Ovary (tissue), 10 donors: ENCODE measurements at places on chromosomes 4 and X. TPM values are rescaled to one million over a fixed set of nuclear protein-coding genes. Genes with fewer than 3 reads are reported as not detected.

- no peak overlapping the region for H3K27ac ChIP-seq
- no peak overlapping the region for H3K4me3 ChIP-seq
- no peak for DNase-seq
- H3K27me3 ChIP-seq, result no peaks in the 10 kb centered on the region
These were observed 229.9 kb upstream of the TTC29 start for GRCh38 chr4:147175460-147176025.

DNA sequence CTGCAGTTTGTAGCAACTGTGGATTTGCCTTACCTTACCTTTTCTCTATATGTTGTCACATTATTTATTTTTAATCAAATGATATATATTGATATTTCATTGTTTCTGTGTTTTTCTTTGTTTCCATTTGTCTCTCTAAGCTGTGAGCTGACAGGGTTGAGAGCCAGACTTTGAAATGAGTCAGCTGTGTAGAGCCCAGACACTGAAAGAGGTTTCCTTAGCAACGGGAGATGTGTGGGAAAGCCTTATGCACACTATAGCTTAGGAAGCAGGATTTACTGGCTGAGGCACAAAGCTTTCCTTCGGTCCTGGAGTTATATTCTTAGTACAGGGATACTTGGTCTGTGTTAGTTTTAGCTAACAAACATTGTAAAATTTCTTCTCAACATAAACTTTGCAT, 192.2 kb downstream of the FGF13 start:
- H3K4me1 ChIP-seq, result no peaks in the 10 kb centered on the region
- H3K4me3 ChIP-seq, result no peak overlapping the region
- no peaks in the 10 kb centered on the region for H3K27me3 ChIP-seq
- DNase-seq, result no peak
- no peak overlapping the region for H3K27ac ChIP-seq

- peak; percentile 51 for DNase-seq
- peak overlapping the region; percentile 58 for H3K27ac ChIP-seq
- H3K36me3 ChIP-seq, result no peaks in the 10 kb centered on the region
- peak overlapping the region; percentile 39 for H3K4me3 ChIP-seq
- no peaks in the 10 kb centered on the region for H3K27me3 ChIP-seq
- H3K4me1 ChIP-seq, result peaks cover 2% of the 10 kb centered on the region
These were observed 978 bp downstream of the HS6ST2 start for GRCh38 chrX:132957211-132958090.

GRCh38 chr4:172709376-172709775, 459.2 kb upstream of the GALNT7 start:
- H3K4me3 ChIP-seq, result no peak overlapping the region
- DNase-seq, result no peak
- H3K36me3 ChIP-seq, result no peaks in the 10 kb centered on the region
- H3K27ac ChIP-seq, result no peak overlapping the region
- H3K27me3 ChIP-seq, result no peaks in the 10 kb centered on the region

NXF2 gene
- total RNA-seq, result not detected

AREG gene
- total RNA-seq, result 72.7 TPM

IQCM gene
- total RNA-seq, result not detected
